ENCODE measurements at places on chromosomes 12 and 14.

GRCh38 chr12:89320735-89321134, 31.6 kb downstream of the DUSP6 start:
- DNase-seq, result no peak

DNA sequence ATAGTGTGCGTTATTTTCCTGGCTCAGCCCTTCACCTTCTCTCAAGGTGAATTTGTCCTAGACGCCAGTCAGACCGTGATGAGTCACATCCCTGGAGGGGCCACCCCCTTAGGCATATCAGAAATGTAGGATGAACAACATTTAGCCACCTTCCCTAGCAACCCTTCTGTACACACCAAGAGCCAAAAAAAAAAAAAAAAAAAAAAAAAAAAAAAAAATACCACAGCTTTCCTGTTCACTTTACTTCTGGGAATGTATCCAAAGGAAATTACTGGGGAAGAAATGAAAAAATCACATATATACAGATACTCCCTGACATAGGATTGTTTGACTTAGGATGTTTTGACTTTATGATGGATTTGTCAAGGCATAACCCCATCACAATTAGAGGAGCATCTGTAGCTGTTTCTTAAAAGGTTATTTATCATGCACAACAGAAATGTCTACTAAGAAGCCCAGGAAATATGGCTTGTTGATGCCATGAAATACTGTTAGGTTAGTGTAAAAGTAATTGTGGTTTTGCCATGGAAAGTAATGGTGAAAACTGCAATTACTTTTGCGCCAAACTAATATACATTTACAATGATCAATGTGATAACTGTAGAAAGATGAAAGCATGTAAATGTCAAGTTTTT, 68.2 kb upstream of the BDKRB2 start:
- DNase-seq, result no peak

DNA sequence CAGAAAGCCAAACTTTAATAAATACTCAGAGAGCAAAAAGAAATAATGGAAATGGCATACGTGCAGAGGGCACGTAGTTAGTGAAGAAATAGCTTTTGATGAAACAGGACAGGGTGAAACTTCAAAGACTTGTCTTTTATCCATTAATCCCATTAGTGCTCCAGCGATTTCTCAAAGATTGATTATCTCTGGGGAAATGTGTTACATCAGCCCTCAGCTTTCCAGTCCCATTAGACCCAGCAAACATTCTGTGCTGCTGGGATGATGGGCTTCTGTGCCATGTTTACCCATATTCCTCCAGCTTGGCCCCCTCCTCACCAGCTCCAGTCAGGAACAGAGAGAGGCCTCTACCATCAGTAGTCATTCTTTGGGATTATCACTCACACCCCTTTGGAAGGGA, 113.1 kb downstream of the CACNA1C start:
- no peak for DNase-seq

DNA sequence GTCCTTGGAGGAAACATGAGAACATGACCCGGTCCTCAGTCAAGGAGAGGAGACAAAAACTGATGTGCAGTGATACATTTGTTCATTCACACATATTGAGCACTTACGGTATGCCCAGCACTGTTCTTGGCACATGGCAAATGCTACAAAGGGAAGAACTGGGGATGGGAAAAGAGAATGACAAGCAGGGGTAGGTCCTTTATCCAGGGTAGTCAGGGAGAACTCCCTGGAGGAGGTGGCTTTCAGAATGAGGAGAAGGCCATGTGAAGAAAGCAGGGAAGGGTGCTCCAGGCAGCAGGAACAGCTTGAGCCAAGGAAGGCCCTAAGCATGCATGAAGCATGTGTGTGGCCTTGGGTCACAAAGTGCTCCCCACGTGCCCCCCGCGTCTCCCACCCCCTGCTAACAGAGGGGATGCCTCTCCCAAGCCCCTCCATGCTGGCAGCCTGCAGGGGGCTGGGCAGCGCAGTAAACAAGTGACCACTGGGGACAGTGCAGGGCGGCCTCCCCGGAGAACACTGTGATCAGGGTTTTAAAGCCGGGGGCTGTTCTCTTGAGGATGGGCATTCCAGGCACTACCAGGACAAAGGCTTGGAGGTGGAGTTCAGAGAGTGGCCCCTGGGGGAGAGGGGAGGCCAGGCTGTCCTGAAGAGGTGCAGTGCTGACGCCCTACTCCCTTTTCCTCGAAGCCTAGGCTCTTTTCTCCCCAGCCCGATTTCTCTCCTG, 71.0 kb downstream of the PHETA1 start:
- no peak for DNase-seq

DNA sequence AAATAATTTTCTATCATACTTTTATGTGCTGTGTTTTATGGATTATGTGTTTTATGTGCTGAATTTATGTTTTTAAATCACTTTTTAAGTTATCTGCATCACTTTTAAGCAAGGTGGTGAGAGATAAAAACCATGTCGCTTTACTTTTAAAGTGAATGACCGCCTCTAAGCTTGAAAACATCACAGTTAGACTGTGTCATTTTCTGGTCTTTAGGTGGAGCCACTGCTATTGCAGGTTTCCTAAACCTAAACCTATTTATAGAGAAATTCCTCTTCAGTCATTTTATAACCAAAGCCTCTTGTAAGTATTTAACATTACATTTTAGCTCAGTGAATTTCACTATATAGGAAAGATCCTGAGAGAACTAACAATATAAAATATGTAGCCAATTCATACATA, 21.0 kb upstream of the MDM2 start:
- DNase-seq, result no peak

GRCh38 chr12:2034633-2035430, 18.0 kb upstream of the CACNA1C start:
- DNase-seq, result peak; percentile 89

DNA sequence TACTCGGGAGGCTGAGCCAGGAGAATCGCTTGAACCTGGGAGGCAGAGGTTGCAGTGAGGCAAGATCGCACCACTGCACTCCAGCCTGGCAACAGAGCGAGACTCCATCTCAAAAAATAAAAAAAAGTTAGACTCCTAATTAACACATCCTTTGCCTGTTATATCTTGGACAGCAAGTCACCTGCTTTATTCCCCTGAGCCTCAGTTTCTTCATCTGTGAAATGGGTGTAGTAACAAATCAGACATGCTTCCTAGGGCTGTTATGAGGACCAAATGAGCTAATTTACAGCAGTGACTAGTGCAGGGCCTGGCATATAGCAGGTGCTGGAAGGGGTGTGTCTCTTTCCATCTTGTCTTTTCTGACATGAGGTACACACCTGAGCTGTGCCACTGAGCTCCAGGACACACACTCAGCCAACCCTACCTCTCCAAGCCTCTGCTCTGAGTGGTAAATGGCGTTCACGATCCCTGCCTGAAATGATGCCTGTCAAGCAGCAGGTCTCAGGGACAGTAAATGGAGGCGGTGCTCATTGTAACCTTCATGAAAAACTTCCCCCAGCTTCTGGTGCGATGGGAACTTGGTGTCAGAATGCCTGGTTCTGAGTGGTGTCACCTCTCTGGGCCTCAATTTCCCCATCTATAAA, 31.7 kb downstream of the FOXN4 start:
- DNase-seq, result no peak

Measured in activated T-cell treated with anti-CD3 and anti-CD28 coated beads, Interleukin-2, amount 50 U/mL, for 1 hour (primary cell).